ENCODE measurements at places on chromosomes 16 and 17.
A peak's percentile ranks its signal among the peaks of the same experiment; 100 is the strongest.

DNA sequence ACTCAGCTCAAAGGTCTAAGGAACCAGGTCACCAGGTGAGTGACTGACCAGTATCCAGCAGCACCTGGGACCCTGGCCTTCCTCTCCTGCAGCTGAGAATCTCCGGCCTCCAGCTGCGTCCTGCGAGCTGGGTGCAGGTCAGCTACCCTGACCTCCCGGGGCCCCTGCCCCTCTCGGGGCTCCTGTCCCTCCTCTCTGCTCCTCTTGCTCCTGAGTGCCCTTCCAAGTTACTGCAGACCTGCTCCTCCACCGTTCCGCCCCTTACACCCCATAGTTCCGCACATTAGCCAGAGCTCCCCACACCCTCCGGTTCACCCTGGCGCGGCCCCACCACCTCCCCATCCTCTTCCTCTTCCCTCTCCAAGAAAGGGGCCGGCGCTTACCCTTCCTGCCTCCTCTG, 10.6 kb downstream of the FOXJ1 start:
- no peak for DNase-seq

GRCh38 chr16:88688013-88688778, 1.9 kb upstream of the SNAI3 start:
- no peak for DNase-seq

- no peak for DNase-seq
Measured at GRCh38 chr16:88651989-88652761, 1.3 kb upstream of the CYBA start.

DNA sequence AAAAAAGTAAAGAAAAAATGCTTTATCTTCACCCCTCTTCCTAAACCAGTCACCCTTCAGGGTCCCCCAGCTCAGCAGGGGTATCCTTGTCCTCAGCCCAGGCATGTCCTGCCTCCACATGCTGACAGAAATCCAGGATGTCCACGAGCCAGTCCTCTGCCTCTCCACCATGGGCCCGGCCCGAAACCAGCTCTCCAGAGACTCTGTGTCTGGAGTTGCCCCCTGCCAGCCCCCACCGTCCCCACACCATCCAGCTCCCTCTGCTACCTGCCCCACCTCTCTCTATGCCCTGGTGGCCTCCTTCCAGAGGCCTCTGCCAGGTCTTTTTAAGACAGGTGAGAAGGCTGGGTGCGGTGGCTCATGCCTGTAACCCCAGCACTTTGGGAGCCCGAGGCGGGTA, 66.4 kb upstream of the PLCG2 start:
- DNase-seq = no peak

- DNase-seq = peak; percentile 64
Measured at GRCh38 chr17:49916854-49917515, 52.0 kb upstream of the DLX4 start.

DNA sequence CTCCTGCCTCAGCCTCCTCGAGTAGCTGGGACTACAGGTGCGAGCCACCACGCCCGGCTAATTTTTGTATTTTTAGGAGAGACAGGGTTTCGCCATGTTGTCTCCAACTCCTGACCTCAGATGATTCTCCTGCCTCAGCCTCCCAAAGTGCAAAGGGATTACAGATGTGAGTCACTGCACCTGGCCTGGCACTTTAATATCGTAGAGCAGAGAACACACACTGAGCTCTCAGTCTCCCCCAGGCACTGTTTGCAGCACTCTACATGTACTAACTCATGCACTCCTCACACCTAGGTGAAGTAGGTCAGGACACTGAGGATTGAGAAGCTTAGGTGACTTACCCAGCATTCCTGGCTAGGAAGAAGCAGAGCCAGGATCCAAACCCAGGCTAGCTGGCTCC, 15.0 kb downstream of the C17orf100 start:
- no peak for DNase-seq

GRCh38 chr17:50585346-50585745, 24.8 kb downstream of the CACNA1G start:
- no peak for DNase-seq

GRCh38 chr16:55248494-55248893, 75.5 kb upstream of the IRX6 start:
- DNase-seq = no peak

- DNase-seq = peak; percentile 16
Measured at GRCh38 chr17:12859520-12859919, 70.2 kb downstream of the ARHGAP44 start.

DNA sequence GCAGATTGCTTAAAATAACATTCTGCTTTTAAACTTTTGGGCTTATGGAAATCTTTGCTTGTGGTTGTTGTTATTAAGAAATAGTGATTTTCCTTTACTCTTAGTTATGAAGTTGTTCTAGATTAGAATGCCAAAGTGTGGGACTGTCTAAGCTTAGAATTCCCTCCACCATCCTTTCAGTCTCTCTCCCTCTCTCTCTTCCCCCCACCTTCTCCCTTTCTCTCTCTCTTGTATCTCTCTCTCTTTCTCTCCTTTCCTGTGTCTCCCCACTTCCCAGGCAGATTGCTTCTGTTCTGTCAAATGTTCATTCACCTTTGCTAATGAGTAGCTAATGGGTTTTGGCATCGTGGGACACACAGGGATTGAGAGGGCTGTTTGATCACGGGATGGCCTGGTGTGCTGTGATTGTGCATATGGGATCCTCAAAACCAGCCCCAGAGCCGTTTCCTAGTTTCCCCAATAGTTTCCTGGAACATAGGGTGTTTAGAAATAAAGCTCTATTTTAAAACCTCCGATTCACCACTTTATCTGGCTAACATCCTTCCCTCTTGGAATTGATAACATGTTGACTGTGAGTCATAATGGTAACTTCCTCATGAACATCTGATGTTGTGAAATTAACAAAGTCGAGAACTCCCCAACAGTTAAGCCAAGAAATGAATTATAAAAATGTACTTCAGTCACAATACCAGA, 502.6 kb downstream of the TMEM114 start:
- no peak for DNase-seq

GRCh38 chr16:19481296-19481695, 40.6 kb downstream of the GDE1 start:
- DNase-seq = no peak

GRCh38 chr17:80327518-80327917, 66.9 kb downstream of the RNF213 start:
- peak; percentile 85 for DNase-seq

DNA sequence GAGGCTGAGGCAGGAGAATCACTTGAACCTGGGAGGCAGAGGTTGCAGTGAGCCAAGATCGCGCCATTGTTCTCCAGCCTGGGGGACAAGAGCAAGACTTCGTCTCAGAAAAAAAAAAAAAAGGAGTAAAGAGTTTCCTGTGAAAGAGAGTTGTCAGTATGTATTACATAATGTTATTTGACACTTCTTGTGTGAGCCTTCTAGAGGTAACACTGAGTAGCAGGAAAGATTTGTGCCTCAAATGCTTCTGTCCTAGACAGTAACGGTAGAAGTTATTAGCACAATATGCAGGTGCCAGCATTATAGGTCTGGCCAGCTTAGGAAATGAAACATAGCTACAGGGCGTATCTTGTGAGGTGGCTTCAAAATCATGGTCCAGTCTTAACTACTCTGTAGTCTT, 6.2 kb downstream of the RPS6KB1 start:
- no peak for DNase-seq
